ENCODE measurements at places on chromosomes 11 and 22.

DNA sequence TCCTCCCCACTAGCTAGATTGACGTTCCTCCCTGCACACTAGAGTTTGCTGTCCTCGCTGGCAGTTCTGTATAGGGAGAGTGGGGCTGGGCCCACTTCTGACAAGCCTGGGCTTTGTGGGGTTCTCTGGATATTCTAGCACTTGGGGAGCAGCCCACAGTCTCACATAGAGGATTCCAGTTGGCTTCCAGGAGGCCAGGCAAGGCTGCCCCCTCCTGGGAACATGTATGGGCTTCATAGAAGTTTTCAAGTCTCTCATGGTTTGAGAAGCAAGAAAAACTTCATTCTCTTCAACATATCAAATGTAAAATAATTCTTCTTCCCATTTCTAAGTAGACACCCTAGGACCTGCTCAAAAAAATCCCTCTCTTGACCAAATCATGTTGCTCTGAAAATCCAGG is 87.5 kb downstream of the NAV2 start:
- DNase-seq: no peak

DNA sequence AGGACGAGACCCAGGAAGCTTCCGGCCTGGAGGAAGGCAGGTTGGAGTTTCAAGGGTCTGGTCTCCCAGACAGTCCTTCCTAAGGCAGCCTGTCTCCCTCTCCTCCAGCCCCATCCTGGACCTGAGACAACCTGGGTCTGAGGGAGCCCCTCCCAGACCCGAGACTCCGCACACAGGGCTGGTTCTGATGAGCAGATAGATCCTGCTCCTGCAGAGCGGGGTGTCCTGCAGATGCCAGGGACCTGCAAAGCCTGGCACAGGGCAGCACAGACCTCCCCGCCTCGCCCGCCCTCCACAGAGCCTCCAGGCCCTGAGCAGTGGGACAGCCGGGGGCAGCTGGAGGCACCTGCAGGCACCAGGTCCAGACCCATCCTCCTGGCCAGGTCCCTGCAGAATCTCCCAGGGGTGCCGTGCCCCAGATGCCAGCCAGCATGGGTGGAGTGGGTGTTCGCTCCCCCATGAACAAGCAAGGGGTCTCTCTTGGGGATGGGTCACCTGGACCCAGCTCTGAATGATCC is 7.8 kb downstream of the PIM3 start:
- DNase-seq: no peak

- no peak for DNase-seq
Observed at GRCh38 chr11:64007160-64007628, 21.0 kb downstream of the OTUB1 start.

GRCh38 chr22:28429711-28430110 is 249.9 kb downstream of the TTC28 start:
- no peak for DNase-seq

GRCh38 chr11:29333993-29334775 is 682.6 kb downstream of the KCNA4 start:
- no peak for DNase-seq

- no peak for DNase-seq
Observed at GRCh38 chr22:27952091-27952490, 33.0 kb upstream of the PITPNB start.

DNA sequence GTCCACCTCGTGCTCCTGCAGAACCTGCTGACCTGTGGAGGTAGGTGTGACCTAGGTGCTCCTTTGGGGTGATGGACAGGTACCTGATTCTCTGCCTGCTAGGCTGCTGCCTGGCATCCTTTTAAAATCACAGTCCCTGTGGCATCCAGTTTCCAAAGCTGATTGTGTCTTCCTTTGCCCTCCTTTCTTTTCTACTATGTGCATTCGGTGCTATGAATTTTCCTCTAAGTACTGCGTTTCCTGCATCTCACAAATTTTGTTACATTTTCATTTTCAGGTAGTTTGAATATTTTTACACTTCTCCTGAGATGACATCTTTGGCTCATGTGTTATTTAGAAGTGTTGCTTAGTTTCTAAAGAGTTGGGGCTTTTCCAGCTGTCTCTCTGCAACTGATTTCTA is 30.9 kb upstream of the PPP6R3 start:
- no peak for DNase-seq

DNA sequence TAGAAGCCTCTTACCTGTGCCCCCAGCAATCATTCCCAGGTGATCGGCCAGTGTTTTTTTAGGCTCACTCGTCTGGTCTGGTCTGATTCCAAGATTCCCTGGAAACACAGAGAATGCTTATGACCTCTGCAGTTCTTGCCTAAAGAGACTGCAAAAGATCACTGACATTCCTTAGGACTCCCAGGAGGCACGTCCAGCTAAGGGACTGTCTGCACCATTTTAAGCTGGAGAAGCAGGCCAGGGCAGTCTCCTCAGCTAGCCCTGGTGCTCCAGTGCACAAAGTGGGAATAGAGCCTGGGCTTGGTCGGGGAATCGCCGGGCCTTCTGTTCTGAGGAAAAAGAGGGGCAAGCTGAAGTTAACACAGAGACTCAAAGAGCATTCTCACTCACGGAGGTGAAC is 4.8 kb downstream of the CYB5R2 start:
- no peak for DNase-seq

DNA sequence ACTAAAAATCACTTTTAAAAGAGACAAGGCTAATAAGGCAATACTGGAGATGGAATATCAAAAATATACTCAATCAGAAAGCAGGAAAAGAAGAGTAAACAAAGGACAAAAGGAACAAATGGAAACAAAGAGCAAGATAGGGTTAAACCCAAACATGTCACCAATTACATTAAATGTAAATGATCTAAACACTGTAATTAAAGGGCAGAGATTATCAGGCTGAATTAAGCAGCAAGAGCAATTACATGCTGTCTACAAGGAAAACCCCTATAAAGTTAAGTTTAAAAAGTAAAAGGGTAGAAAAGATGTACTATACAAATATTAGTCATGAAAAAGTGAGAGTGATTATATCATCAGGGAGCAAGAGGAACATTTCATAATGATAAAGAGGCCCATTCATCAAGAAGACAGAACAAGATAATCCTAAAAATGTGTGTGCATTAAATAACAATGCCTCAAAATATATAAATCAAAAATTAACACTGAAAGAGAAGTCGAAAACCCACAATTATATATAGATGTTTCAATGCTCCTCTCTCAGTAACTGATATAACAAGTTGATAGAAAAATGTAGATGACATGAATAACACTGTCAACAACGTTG is 56.8 kb downstream of the ALX4 start:
- no peak for DNase-seq

DNA sequence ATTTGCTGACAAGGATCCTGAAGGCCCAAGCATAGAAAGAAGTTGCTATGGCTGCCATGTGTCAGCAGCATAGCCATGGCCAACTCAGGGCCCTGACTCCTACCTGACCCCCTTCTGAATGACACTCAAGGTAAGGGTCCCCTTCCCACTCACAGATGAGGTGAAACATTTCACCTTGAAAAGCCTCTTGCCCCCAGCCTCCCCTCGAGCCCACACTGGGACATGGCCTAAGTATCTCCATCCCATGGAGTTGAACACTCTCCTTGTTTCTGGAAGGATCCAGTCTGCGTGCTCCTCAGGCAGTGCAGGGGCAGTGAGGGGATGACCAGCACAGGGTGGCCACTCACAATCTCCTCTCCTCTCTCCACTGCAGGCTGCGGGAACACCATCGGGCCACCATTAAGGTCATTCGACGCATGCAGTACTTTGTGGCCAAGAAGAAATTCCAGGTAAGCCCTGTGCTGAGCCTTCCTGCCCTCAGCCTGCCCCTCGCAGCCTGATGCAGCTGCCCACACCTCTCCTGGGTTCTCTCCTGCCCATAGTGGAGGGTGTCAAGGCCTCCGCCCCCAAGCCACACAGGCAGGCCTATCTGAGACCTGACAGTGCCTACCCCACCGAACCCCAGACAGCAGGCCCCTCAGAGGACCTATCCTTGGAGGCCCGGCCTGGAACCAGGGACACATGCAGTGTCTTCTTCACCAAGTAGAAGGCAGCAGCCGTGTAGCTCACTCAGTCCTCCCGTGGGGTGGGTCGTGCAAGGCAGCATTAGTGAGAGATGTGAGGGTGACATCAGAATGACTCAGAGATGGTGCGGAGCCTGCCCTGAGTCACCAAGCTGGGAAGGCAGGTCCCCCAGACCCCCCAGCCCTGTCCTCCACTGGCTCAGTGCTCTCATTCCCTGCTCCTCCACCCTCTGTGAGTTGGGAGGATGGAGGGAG is 68.9 kb upstream of the KCNQ1OT1 start:
- no peak for DNase-seq

- DNase-seq: no peak
Observed at GRCh38 chr11:35419830-35420333, 524 bp upstream of the SLC1A2 start.

DNA sequence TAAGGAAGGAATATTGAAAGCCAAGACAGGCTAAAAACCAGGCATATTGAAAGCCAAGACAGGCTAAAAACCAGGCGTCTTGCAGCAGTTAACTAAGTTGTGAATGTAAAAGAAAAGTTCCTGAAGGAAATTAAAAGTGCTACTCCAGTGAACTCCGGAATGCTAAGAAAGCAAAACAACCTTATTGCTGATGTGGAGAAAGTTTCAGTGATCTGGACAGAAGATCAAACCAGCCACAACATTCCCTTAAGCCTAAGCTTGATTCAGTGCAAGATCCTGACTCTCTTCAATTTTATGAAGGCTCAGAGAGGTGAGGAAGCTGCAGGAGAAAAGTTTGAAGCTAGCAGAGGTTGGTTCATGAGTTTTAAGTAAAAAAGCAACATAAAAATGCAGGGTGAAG is 51.4 kb downstream of the PACS1 start:
- no peak for DNase-seq

DNA sequence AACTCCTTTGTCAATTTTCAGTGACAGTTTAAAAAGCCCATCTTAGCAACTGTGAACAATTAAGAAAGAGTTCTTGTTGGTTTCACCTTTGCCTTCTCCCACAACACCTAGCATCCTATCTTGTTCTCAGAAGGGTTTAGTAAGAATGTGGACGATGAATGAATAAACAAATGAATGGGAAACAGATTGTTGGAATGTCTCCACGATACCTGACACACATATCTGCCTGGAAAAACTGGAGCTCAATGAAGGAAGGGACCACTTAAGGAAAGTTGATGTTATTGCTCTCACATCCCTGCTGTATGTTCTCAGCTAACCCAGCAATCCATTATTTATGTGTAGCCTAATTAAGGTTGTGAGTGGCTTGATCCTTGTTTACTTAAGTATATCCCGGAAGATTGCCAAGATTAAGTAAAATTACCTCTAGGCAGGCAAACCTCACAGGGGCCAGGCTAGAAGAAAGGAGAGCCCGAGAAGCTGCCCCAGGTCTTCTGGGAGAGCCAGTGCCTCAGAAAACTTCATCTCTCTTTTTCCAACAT is 286.4 kb downstream of the NXPE2 start:
- no peak for DNase-seq

GRCh38 chr11:84103096-84103495 is 816.9 kb upstream of the CCDC90B start:
- DNase-seq: no peak

GRCh38 chr22:35690001-35690400 is 27.7 kb upstream of the APOL5 start:
- DNase-seq: no peak

DNA sequence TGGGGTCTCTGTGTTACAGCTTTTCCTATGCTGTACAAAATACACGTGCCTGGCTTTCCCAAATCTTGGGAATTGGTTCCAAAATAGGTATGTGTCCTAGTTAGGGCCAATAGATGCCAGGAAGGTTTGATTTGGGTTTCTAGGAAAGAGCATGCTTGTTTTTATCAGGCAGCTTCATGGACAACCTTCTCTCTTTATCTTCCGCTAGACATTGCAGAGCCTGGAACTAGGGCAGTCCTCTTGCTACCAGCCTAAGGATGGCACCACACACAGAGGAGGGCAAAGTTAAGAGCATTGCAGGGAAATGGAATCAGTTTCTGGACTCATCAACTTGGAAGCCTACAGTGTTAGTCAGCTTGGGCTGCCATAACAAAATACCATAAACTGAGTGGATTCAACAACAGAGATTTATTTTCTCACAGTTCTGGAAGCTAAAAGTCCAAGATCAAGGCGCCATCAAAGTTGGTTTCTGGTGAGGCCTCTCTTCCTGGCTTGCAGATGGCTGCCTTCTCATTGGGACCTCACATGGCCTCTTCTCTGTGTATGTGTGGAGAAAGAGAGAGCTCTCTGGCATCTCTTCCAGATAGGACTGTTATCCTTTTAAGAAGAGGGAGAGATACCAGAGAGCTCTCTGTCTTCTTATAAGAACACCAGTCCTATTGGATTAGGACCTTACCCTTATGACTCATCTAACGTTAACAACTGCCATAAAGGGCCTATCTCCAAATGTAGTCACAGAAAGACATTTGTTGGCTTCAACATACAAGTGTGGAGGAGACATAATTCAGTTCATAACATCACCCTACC is 27.3 kb upstream of the CREB3L1 start:
- no peak for DNase-seq

DNA sequence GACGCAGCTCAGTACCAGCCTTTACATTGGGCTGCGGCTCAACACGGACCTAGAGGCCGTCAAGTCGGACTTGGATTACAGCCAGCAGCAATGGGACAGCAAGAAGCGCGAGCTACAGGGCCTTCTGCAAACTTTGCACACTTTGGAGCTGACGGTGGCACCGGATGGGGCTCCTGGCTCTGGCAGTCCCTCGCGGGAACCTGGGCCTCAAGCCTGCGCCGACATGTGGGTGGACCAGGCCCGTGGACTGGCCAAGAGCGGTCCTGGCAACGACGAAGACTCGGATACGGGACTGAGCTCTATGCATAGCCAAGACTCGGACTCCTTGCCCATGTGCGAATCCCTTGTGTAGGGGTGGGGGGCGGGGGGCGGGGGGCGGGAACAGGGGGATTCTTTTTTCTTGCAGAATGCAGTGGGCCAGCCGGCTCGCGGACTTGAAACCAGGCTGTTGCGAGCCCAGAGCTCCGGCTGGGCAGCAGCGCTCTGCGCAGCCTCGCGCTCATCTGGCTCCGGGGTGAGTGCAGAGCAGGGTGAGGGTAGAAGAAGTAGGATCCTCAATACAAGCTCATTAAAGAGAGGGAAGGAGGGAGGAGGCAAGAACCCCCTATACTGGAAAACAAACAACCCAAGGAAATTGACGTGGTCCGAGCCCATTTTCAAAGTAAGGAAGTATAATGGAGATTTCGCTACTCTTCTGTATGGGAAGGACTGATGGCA is 1.8 kb downstream of the RASSF10 start:
- no peak for DNase-seq

- no peak for DNase-seq
Observed at GRCh38 chr22:19755722-19756287, 4.8 kb upstream of the TBX1 start.

GRCh38 chr11:14622223-14622954 is 21.2 kb upstream of the PDE3B start:
- no peak for DNase-seq

GRCh38 chr22:29700900-29701154 is 19.0 kb upstream of the CABP7 start:
- DNase-seq: no peak

- DNase-seq: no peak
Observed at GRCh38 chr11:79507706-79508105, 66.9 kb upstream of the TENM4 start.
